Melanocyte of skin (primary cell): ENCODE measurements at places on chromosomes 2 and 18. TPM values are rescaled to one million over a fixed set of nuclear protein-coding genes. Genes with fewer than 3 reads are reported as not detected.

Gene ASB18
- not detected in 2 replicates for total RNA-seq

Gene SERPINB10
- total RNA-seq: not detected in 2 replicates

Gene SERPINB8
- total RNA-seq: 15.7 and 20.1 TPM in 2 replicates

Gene TMEM247
- not detected in 2 replicates for total RNA-seq

Gene MC5R
- total RNA-seq: not detected in 2 replicates

Gene RNF125
- total RNA-seq: 1.4 and 4.4 TPM in 2 replicates

Gene TRAF3IP1
- total RNA-seq: 6.2 and 7.6 TPM in 2 replicates

Gene CXXC1
- total RNA-seq: 44.9 and 54.3 TPM in 2 replicates

Gene SERPINB11
- total RNA-seq: not detected in 2 replicates

Gene UPP2
- not detected in 2 replicates for total RNA-seq

Gene IL36A
- total RNA-seq: not detected in 2 replicates
